Heart left ventricle (tissue), 16 donors: ENCODE measurements at places on chromosomes 4 and X. TPM values are rescaled to one million over a fixed set of nuclear protein-coding genes. Genes with fewer than 3 reads are reported as not detected.

The SOX3 gene
- not detected for total RNA-seq

DNA sequence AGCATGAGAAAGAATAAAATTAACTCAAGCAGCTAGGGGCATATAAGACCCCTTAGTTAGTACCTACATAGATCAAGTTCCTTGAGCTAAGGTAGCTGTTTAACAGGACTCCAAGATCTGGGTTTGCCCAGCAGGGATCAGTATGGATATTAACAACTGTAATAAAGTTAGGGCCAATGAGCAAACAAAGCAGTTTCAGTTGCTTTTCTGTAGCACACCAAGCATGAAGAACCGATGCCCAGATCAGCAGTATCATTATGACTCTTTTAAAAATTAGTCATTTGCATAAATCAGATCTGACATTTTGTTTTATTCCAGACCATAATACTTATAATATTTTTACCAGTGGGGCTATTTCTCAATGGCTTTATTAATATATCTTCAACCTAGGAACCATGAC lies 80.9 kb downstream of the C4orf33 start:
- H3K36me3 ChIP-seq: no peaks in the 10 kb centered on the region
- H3K4me3 ChIP-seq: no peak overlapping the region
- H3K4me1 ChIP-seq: no peaks in the 10 kb centered on the region
- no peak for DNase-seq

The SCML1 gene
- total RNA-seq: 7.2 TPM

DNA sequence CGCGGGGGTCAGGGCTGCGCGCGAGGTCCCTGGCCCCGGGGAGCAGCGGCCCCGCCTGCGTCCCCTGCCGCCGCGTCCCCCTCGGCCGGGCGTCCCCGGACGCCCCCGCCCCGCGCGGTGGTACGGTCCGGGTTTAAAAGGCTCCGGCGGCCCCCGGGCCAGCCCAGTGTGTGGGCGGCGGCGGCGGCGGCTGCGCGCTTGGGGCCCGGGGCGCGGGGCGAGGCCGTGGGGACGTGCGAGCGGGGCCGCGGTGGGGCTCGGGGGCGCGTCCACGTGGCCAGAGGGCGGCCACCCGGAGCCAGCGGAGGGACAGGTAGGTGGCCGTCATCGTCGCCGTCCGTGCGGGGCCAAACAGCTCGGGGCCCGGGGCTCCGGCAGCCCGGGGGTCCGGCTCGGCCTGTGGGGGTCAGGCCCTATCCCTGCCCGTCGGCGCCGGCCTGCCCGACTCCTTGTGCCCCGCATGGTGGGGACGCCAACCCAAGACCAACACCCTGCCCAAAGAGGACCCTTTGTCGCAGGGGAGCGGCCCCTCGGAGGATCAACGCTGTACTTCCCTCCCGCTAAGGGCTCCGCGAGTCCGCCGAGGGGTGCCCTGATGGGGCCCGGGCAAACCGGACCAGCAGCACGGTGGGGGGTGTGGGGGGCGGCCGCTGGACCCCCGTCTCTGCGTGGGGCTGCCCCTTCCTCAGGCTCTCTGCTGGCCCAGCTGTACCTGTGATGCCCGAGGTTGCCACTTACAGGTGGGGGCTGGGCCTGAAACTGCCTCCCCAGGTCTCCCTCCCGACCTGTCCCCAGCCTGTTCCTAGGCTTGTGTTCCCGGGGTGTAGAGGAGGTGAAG lies at the start of gene PLXNA3:
TSS of gene PLXNA3 (plus strand) at position 166 of the 838 bp plus-strand sequence. CDS start 1,903 bp downstream, outside the sequence.
- no peaks in the 10 kb centered on the region for H3K27me3 ChIP-seq
- H3K27ac ChIP-seq: peak within 1 kb of the TSS; percentile 67
- no peaks in the 10 kb centered on the region for H3K4me1 ChIP-seq
- H3K36me3 ChIP-seq: no peaks in the 10 kb centered on the region
- H3K4me3 ChIP-seq: peak within 1 kb of the TSS; percentile 85

The NEXMIF gene
- 0.12 TPM for total RNA-seq

DNA sequence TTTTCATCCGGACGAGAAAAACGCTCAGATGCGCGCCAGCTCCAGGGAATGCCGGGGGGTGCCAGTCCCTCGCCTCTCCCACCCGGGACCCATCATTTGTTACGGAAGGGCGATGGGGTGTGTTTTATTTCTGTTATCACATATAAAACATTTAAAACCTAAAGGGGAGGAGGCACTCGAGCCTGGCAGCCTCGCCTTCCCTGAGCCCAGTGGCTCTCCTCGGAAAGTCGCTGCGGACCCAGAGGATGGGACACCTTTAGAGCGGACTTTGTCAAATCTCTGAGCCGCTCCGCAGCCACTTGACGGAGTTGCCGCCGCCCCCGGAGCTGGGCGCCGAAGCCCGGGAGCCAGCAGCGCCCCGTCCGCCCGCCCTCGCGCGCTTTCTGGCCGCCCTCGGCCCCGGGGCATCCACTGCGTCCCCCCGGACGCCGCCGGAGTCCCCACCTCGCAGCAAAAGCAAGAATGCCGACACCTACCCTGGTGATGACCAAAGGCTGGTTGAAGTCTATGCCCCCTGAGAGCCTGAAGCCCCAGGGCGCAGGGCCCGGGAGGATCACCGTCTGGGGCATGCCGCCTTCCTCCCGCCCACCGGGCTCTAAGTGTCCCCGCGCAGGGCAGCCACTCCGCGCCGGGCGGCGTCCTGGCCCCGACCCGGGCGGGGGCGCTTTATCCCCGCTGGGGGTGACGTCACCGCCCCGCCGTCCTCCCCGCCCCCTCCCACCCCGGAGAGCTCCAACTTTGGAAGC lies at the start of gene PDLIM3:
TSS of gene PDLIM3 (minus strand) at position 642 of the 746 bp plus-strand sequence. CDS start at position 569, 73 bp downstream.
- no peaks in the 10 kb centered on the region for H3K4me1 ChIP-seq
- H3K36me3 ChIP-seq: no peaks in the 10 kb centered on the region
- peak within 1 kb of the TSS; percentile 81 for H3K4me3 ChIP-seq
- peak within 1 kb of the TSS; percentile 95 for H3K27ac ChIP-seq

GRCh38 chrX:18017411-18017810 lies 156.3 kb upstream of the RAI2 start:
- no peak for DNase-seq
- no peaks in the 10 kb centered on the region for H3K4me1 ChIP-seq
- no peak overlapping the region for H3K4me3 ChIP-seq
- no peaks in the 10 kb centered on the region for H3K27me3 ChIP-seq

DNA sequence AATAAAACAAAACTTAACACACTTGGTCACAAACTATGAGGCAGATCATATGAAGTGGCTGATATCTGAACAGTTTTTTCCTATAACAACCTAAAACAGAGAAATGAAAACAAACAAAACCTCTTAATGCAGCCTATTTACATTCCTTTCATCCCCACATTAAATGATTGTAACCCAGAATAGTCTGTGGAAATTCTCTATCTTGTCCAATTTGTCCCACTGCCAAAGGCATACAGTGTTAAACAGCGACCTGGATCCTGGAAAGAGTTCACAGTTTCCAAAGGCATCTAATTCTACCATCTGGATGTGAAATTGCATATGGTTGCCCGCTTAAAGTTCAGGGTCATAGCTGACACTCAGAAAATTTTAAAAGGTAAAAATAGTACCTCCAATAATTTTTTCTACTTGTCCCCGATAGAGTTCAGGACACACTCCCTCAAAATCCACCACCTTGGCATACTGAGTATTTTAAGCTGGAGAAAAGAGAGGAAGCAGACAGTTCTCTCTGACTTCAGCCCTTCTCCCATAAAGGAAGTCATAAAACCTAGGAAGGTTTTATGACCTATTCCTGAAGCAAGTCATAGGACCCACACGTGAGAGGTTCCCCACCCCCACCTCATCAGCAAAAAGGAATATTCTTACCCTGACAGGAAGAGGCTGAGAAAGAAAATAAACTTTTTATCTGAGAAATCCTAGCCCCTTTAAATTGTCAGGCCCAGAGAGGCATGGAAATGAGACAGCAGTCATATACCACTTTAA lies 270.2 kb downstream of the PAPSS1 start:
- H3K27ac ChIP-seq: no peak overlapping the region
- DNase-seq: no peak
- H3K4me3 ChIP-seq: no peak overlapping the region
- H3K36me3 ChIP-seq: no peaks in the 10 kb centered on the region

DNA sequence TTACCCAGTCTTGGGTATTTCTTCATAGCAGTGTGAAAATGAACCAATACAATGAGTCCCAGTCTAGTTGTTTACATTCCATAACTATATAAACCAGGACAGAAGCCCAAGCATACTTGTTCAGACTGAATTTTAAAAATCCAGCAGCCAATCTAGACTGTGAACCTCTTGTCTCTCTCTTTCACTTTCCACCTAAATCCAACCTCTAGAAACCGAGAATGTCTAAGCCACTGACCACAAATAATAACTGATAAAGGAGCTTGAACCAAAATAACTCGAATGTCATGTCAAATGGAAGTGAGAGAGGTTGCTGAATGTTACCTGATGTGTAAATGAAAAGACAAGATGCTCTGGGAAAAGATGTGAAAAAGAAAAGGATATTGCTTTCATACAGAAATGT lies 544.7 kb downstream of the NLGN4X start:
- no peak for DNase-seq
- no peaks in the 10 kb centered on the region for H3K4me1 ChIP-seq
- H3K27ac ChIP-seq: no peak overlapping the region
- no peak overlapping the region for H3K4me3 ChIP-seq

The TNIP3 gene
- total RNA-seq: not detected

DNA sequence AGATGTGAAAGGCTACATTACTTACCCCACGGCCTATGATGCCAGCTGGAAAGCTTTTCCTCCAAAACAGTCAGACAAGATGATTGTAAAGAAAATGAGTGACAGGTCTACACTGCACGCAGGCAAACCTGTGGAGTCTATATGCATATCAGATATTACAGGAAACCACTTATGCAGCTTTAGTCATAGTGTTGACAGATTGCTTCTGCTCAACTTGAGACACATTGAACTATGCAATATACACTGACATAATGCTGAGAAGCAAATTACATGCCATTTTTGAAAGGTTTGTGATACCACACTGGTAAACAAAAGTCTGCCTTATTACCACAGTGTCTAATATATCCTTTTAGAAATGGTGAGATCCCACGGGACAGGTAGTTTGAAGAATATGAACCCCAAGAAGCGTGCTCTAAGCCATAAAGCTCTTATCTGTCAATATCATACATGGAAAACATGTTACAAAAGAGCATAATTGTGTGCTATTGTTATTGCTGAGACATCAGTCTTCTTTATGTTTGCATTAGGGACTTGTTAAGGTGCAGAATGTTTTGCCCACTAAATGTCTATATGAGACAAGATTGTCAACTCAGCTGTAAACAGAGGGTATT lies 1835.8 kb upstream of the TENM3 start:
- H3K36me3 ChIP-seq: no peaks in the 10 kb centered on the region
- no peaks in the 10 kb centered on the region for H3K27me3 ChIP-seq
- no peaks in the 10 kb centered on the region for H3K4me1 ChIP-seq
- H3K27ac ChIP-seq: no peak overlapping the region
- no peak for DNase-seq

The FANCB gene
- total RNA-seq: 0.16 TPM

- no peaks in the 10 kb centered on the region for H3K27me3 ChIP-seq
- H3K4me3 ChIP-seq: no peak overlapping the region
- H3K36me3 ChIP-seq: peaks cover 82% of the 10 kb centered on the region
- peak overlapping the region; percentile 27 for H3K27ac ChIP-seq
- H3K4me1 ChIP-seq: peaks cover 12% of the 10 kb centered on the region
- DNase-seq: no peak
Observed at GRCh38 chr4:38046727-38047489, 86.7 kb downstream of the PTTG2 start.

DNA sequence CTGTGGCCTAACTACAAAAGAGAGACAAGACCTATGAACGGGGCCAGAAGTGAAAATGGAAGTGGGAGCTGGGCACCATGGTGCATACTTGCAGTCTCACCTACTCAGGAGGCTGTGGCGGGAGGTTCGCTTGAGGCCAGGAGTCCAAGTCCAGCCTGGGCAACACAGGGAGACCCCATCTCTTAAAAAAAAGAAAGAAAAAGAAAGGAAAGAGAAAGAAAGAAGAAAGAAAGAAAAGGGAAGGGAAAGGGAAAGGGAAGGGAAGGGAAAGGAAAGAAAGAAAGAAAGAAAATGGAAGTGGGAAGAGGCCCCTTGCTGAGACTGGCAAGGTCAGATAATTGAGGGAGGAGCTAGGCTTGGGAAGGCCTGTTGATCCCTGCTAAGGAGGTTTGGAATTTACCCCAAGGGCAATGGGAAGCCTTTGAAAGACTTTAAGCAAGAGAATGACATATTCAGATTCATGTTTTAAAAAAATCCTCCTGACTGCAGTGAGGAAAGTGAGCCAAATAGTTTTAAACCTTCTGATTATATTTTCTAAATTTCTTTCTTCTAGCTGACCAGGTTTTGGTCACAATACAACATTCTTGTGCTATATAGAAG lies 17.7 kb upstream of the HERC5 start:
- peaks cover 63% of the 10 kb centered on the region for H3K36me3 ChIP-seq
- H3K27ac ChIP-seq: no peak overlapping the region
- DNase-seq: no peak
- no peaks in the 10 kb centered on the region for H3K4me1 ChIP-seq

DNA sequence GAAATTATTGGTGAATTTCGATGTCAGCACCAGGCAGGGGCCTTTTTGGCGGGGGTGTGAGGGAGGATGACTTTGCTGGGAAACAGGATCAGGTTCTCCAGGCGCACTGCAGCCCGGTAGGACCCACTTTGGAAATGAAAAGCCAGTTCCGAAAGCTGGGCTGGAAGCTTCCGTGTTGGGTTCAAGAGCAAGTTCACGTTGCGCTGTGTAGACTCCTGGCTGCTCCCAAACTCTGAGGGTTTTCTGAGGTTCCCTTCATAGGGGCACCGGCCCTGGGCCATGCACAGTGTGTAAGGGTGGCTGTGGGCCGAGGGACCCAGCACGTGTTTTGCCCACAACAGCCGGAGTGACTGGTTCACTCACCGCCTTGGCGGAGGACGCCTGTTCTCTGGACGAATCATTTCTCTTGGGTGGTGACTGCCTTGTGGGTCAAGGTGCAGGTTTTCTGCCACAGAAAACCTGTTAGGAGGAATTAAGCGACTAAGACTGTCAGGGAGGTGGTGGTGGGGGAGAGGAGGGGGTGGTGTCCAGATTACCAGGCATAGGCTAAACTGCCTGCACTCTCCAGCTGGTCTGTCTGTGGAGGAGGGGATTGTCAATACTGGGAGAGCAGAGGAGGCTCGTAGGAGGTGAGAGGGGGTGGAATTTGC lies 8.0 kb downstream of the SHOX start:
- no peak for DNase-seq
- no peak overlapping the region for H3K4me3 ChIP-seq
- no peaks in the 10 kb centered on the region for H3K4me1 ChIP-seq
- no peaks in the 10 kb centered on the region for H3K36me3 ChIP-seq
- peaks cover 66% of the 10 kb centered on the region for H3K27me3 ChIP-seq

DNA sequence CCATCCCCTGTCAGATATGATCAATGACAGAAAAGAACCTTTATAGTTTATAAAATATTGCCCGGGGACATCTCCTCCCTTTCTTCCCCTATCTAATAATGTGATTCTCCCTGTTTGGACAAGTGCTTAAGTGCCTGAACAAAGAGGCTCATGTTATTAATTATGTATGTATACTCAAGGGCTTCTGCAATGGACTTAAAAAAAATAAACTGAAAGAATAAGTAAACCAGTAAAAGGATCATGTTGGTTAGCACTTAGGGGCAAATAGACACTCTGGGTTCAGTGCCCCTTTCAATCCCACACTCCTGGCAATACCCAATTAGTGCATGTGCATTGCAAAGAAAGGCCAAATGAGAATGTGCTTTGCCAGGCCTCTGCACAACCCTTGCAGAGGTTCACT lies 30.7 kb upstream of the RPS6KA6 start:
- no peaks in the 10 kb centered on the region for H3K36me3 ChIP-seq
- H3K27ac ChIP-seq: no peak overlapping the region
- no peaks in the 10 kb centered on the region for H3K27me3 ChIP-seq
- no peak overlapping the region for H3K4me3 ChIP-seq

The MAGEH1 gene
- 11.4 TPM for total RNA-seq
